ENCODE measurements at places on chromosomes 3 and 15.
A peak's percentile ranks its signal among the peaks of the same experiment; 100 is the strongest.

- DNase-seq = no peak
These were observed 4.1 kb upstream of the ECT2 start for GRCh38 chr3:172746475-172746874.

GRCh38 chr15:38299216-38299615, 46.6 kb downstream of the SPRED1 start:
- no peak for DNase-seq

DNA sequence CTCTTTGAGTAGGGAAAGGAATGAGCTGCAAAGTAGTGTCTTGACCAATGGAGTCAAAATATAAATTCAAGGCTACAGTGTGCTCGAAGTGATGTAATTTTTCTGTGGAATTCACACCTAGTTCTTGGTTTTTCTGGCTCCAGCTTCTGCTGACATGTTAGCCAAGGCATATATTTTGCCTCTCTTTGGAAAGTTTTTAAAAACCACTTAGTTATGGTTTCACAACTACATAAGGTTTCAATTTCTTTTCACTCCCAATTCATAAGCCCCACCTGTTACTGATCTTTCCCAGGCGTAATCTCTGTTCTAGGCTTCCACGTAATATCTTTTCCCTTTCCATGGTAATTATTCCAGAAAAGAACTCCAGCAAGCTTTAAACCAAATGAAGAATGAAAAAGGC, 46.9 kb downstream of the GADL1 start:
- DNase-seq = no peak

DNA sequence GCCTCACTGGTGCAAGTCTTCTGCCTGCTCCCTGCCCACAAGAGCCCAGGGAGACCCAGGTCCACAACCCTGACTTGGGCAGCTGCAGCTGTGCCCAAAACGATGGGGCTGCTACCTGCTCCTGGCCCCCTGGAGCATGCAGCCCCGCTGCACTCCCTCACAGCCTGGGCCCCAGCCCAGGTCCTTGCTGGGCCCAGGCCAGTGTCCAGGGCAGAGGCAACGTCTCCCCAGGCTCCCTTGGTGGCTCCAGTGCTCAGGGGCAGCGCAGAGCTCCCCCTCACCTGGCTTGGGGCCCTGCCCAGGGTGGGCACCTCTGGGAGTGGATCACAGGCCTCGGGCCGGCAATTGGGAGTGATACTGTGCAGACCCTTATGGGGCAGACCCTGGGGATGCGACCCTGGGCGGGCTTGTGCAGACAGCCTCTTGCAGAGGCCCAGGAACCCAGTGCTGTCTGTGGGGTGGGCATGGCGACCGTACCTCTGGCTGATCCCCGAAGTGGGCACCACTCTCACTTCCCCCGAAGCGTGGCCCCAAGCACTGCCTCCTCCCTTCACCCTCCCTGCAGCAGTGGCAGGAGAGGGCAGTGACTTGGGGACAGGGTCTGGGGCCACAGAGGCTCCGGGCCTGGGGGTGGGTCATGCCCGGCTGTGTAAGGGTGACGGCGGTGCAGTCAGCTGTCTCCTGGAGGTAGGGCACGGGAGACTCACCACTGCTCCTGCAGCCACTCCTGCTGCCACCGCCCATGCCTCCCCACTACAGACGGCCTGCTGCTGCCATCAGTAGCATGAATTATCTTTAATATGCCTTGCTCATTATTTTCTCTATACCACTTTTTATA, 255.9 kb downstream of the DOCK3 start:
- DNase-seq = no peak

DNA sequence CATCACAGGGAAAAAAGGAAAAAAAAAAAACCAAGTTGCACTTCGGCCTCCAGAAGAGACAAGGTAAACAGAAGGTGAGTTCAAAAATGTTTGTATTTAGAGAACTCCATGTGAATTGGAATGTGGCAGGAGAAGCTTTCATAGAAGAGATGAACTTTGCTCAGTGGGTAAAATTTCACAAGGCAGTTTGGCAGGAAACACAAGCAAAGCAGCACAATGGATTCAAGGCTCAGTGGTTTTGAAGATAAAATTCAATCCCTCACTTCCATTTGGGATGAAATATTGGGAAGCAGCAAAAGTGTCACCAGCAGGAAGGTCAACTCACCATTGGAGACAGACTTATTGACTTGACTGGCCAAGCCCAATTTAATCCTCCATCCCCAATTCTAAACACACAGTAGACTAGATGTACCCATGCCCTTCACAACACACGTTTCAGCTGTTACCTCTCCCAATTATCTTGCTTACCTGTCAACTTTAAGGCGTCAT, 256.7 kb upstream of the ICE2 start:
- no peak for DNase-seq

DNA sequence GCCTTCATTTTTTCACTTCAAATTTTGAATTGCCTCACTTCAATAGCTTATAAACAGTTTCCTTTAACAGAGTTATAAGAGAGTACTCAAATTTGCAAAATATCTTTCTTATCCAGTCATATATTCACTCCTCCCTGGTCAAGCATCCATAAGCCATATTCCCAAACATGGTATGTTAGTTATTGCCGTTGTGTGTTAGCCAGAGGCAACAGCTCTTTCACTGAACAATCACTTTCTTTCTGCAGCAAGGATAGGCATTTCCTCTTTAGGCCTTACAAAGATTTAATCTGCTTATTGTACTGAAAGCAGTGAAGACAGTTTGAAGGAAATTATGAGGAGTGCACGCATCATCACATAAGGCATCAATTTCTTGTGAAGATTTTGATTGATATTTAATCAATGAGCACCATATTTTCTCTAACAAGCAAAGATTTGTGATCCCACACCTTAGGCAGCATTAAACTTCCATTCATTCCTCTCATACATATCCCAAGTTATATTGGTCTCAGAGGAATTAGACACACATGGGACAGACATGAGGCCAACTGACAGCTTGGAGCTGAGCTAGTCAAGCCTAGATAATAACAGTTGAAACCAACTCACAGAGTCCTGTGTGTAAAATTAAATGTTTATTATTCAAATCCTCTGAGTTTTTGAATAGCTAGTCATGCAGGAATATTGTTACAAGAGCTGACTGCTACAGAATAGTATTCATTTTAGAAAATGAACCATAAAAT, 80.0 kb upstream of the EPHA6 start:
- DNase-seq = no peak

DNA sequence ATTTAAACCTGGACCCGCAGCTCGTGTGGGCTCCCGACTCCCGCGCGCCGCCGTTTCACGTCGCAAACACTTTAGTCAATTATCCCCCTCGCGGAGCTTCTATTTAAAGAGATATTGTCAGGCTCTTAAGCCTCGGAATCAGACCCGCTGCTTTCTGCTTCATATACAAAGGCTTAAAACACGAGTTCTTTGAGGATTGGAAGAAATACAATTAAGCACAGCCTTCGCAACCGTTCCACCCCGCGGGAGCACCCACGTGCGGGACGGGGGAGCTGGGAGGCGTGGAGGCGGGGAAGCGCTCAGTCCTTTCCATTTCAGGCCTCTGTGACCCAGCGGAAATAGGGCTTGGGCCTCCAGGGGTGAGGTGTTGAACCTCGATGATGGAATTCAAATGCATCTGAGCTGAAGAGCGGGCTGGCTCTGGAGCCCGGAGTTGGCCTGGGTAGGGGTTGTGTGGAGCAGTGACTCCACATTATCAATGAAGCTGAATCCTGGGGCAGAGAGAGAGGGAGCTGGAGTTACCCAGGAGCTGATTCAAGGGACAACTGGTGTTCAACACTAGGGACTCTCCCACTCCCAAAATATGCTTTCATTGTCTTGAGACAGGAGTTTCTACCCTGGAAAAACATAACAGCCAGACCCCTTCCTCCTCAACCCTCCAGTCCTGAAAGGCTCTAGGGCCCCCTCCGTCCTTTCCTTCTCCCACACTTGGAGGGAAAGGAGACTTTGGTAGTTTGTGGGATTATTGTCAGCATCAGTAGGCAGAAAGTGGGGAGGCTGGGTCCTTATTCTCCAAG, 2.4 kb downstream of the ANKRD63 start:
- no peak for DNase-seq

- DNase-seq = no peak
These were observed 191.1 kb downstream of the PLCH1 start for GRCh38 chr3:155553780-155554179.

DNA sequence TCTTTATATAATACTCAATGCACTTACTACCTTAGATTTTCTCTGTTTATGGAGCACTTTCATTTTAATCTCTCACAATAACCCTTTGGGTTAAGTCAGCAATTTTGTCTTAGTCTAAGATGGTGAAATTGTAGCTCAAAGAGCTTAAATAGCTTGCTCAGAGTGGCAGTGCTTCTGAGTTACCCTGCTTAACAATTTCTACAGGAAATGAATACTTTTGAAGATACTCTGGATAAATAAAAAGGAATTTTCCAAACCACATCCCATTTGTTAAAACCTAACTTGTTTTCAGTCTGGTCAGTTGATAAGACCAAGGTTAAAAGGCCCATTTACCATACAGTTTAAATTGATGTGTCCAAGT, 37.2 kb downstream of the HMG20A start:
- DNase-seq = no peak

- DNase-seq = no peak
These were observed 17.6 kb downstream of the BCL2L10 start for GRCh38 chr15:52094811-52095584.

- no peak for DNase-seq
These were observed 317.1 kb downstream of the ZIC4 start for GRCh38 chr3:147089286-147089685.

DNA sequence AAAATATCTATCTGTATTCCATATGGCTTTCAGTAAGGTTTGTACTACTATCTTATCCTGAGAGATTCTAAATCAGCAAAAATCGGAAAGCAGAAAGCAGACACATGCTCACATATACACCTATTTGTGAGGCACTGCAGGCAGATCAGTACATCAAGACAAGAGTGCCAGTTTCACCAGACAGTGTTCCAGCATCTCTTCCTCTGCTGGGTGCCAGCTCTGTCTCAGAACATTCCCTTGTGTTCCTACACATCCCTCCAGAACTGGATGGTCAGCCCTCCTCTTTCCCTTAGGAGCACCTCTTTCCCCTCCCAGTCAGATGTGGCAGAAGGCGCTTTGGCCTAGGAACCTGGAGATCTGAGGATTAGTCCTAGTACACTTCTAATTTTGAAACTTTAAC, 121.3 kb upstream of the IL12A start:
- no peak for DNase-seq

GRCh38 chr3:195932418-195933043, 24.2 kb upstream of the TNK2 start:
- DNase-seq = no peak

- DNase-seq = no peak
These were observed 70.1 kb downstream of the CASR start for GRCh38 chr3:122253581-122253980.

DNA sequence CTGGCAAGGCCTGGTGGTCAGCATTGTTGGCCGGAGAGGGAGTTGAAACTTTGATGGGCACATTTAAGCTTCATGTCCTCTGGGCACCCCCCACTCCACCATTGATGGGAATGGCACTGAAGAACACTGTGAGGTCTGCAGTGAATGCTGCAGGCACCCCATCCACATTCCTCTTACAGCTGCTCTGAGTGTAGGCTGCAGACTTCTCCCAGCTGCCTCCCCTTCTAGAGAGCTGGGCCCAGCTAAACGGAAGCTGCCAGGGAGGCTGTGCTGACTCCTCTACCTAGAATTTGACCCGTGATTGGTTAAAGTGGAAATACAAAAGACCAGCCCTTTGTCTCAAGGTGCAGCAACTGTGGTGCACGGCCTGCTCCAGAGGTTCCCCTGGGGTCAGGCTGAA, 10.6 kb downstream of the TMEM158 start:
- DNase-seq = no peak

GRCh38 chr3:13484851-13485590, 4.9 kb downstream of the HDAC11 start:
- DNase-seq = peak; percentile 91

DNA sequence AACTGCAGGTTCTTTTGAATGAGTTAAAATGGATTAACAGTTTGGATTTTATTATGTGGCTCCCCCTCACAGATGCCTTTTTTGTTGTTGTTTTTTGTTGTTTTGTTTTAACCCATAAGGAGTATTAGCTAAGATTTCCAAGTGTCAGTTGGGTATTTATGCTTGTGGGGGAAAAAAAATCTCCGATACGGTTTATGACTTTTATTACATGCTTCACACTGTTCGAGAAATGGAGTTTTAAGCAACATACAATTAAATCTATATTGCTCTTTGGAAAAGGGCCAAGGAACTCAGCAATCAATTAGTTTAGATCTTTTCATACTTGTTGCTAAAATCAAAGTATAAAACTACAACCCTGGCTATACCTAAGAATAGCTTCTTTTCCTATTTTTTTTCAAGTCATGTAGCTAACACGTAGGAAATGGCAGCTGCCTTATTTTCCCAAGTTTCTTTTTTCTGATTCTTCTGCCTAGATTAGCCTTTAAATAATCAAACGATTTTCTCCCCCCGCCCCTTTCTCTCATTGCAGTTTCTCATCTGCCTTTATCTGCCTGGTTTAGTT, 16.0 kb downstream of the NR2F2 start:
- DNase-seq = no peak

- DNase-seq = no peak
These were observed 16.2 kb upstream of the PLCL2 start for GRCh38 chr3:16868513-16868912.

DNA sequence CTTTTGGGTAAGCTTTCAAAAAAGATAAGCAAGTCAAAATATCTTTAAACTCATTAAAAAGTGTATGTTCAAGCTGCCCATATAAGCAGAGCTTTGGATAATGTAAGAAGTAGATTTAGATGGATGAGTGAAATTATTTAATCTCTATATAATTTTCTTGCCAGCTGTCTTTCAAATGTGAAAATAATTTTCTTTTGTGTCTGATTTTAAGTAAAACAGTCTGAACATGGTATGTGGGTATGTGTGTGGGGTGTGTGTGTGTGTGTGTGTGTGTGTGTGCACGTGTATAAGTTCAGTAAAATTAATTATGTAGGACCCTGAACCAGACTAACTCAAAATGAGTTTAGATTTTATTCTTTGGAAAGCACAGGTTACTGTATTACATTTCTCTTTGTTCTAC, 155.2 kb upstream of the CGNL1 start:
- DNase-seq = no peak

GRCh38 chr15:65376767-65377104, 1.1 kb downstream of the IGDCC3 start:
- DNase-seq = no peak

- no peak for DNase-seq
These were observed 41.9 kb downstream of the FMN1 start for GRCh38 chr15:33152502-33153109.

DNA sequence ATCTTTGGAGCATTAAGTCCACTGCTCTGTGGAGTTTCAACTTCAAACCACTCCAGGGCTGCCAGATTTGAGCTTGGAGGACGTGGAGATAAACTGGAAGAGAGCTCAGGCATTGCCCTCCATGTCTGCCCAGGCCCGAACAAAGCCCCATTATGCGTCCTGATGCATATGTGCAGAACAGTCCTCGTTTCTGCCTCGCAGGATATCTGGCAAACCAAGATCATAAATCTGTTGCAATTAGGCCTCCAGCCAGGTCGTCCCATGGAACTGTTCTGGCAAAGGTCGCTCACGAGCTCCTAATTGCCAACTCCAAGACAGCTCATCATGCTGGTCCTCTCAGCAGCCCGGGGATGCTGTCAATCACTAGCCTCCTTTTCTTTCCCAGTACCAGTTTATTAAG, 91.2 kb downstream of the SEMA5B start:
- no peak for DNase-seq

Data from colonic mucosa (tissue), 4 donors.